ENCODE measurements at places on chromosomes 2 and 18. TPM values are rescaled to one million over a fixed set of nuclear protein-coding genes. Genes with fewer than 3 reads are reported as not detected.

The ASB18 gene
- total RNA-seq, result under 0.01 TPM

The RSAD2 gene
- total RNA-seq, result 0.72 TPM

The MC2R gene
- total RNA-seq, result not detected

The WNT10A gene
- not detected for total RNA-seq

The ABCG5 gene
- not detected for total RNA-seq

The HES6 gene
- total RNA-seq, result 4.0 TPM

The LONRF2 gene
- under 0.01 TPM for total RNA-seq

The KIDINS220 gene
- total RNA-seq, result 134 TPM

The SLC11A1 gene
- 0.29 TPM for total RNA-seq

The KCNE4 gene
- total RNA-seq, result 40.4 TPM

The GALNT14 gene
- total RNA-seq, result not detected
